Activated CD4-positive, CD25-positive, alpha-beta regulatory T cell treated with anti-CD3 and anti-CD28 coated beads, Interleukin-2, amount 50 U/mL, for 16 hours (primary cell): ENCODE measurements at places on chromosomes 7 and 10.

DNA sequence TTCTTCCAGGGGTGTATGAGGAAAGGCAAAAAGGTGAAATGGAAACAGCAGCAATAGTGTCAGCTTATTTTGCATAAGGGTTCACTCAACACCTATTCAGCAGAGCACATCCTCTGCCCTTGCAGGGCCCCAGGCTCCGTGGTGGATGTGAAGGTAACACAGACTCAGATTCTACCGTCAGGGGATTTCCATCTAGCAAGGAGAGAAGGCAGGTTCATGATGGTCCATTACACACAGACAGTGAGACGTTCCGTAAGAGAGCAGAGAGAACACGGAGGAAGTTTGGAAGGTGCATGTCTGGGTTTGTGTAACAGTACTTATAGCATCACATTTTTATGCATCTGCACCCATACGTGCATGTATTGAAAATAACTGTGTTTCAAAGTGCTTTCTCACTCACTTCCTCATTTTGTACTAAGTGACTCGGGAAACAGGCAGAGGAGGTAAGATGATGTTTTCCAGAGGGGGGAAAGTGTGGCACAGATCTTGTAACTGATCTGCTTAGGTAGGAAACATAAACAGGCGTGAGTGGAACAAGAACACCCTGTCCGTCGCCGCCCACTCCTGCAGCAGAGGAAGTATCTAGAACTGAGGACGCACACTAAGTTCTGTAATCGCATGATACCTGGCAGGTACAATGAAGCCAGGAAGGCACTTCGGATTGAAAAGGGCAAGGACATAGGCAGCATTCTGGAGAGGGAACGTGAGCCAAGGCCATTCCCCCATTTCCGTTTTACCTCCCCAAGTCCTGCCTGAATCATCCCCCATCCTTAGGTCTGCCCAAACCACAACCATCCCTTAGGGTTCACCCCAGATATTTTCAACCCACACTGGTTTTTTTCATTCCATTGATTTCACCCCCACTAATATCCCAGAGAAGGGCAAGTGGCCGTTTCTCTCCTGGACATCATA lies 1.0 kb upstream of the ENO4 start:
- no peak for DNase-seq

GRCh38 chr7:53001221-53001620 lies 34.2 kb upstream of the POM121L12 start:
- no peak for DNase-seq

GRCh38 chr7:55970978-55971377 lies 6.6 kb downstream of the NIPSNAP2 start:
- no peak for DNase-seq

DNA sequence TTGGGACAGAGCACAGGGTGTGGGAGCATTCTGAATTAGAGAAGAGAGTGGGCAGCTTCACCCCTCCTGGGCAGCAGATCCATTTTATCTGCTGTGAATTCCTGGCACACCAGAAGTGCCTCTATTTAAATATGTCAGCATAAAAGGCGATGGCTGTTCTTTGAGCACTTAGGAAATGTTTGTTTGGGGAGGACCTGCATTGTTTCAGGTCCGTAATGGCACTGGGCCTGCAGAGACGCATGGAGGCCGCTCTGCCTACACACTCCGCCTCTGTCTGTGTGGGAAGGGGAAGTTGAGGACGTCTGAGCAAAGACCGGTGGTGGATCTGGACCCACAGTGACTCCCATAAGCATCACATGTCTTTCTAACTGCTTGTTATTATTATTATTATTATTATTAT lies 253.2 kb downstream of the CAMK1D start:
- no peak for DNase-seq

DNA sequence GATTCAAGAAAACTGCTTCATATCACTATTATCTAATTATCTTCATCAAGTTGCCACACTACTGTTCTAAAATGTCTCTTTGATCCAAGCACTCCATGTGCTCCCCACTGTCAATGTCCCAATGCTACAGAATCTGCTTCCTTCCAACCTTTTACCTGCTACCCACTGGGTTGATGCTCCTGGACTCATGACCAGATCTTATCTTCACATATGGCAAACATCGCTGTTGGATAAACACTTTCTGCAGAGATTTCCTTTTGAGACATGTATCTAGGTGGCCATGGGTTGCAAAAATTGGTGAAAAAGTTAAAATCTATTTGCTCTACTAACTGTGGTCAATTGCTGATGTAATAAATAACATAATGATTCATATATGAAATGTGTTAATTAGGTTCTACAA lies 24.5 kb upstream of the SEMA3C start:
- DNase-seq, result no peak

DNA sequence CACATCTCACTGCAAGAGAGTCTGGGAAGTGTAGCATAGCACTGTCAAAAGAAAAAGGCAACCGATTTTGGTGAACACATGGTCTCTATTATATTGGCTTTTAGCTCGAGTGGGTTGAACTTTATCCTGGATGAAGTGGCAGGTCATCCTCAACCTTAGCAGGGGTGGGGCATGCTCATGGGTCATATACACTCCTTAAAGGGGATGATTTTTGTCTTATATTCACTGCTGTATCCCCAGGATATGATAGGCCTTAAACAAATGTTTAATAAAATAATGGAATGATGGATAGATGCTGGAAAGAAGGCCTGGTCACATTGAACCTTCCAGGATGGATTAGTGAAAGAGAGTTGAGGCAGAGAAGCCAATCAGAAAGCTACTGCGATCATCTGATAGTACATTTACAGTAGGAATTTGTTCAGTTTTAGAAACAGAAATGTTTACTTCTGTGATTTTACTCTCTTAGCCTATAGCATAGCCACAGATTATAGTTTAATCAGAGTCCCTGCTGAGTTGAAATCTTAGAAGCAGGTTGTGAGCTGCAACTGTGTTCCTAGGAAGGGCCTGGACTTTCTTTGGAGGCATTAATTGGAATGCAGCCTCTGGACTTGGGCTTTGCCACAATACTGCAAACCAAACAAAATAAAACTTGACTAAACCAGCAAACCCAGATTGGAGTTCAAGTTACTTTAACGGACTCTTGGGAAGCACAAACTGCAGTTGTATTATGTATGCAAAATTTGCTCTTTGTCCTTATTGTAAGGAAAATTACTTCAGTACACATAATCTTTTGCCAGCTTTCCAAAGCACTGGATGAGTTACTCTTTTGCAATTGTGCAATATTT lies 138.3 kb downstream of the BMPER start:
- no peak for DNase-seq

DNA sequence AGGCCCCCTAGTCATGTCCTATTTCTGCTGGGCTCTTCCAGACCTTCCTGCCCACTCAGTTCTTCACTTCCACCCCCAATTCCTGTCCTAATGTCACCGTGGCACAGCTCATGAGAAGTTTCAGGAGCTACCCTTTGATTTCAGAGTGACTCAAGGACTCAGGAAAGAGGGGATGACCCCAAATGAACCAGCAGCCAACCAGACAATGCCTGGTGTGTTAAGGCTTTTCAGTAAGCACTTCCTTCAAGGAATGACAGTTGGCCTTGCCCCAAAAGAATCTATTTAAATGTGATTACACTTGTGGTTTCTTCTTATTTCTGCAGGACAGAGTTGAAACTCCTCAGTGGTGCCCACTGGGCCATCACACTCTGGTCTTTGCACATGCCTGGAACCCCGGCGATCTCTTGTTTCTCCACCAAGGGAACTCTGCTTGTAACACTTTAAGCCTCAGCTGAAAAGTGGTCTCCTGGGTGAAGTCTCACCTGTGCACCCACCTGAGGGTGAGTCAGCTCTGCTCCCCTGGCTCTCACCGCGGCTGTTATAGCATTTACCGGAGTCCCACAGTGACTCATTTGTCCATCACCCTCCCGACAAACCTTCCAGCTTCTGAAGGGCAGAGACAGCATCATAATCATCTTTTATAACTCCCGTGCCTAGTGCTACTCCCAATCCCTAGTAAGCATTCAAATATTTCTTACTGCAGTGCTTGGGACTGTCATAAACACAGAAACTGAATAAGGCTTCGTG lies 123.0 kb upstream of the SVIL start:
- DNase-seq, result no peak

- DNase-seq, result no peak
Observed at GRCh38 chr7:90629297-90629918, 33.3 kb downstream of the CDK14 start.

DNA sequence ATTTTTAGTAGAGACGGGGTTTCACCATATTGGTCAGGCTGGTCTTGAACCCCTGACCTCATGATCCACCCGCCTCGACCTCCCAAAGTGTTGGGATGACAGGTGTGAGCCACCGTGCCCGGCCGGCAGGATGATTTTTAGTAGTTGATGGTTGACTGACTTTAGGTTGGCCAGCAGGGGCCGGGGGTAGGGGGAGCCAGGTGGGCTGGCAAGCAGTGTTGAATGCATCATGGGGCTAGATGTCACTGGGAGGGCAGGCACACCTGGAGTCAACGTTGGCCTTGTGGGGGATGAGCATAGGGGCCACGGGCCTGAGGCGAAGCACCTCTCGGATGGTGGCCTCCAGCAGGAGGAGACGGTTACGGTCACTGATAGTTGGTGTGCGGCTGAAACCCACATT lies 5.0 kb downstream of the CYP17A1 start:
- no peak for DNase-seq

- DNase-seq, result no peak
Observed at GRCh38 chr7:104862719-104863118, 151.3 kb upstream of the KMT2E start.

- DNase-seq, result no peak
Observed at GRCh38 chr7:93882468-93882867, 8.1 kb downstream of the TFPI2 start.

GRCh38 chr7:158361326-158361946 lies 226.2 kb downstream of the PTPRN2 start:
- no peak for DNase-seq

DNA sequence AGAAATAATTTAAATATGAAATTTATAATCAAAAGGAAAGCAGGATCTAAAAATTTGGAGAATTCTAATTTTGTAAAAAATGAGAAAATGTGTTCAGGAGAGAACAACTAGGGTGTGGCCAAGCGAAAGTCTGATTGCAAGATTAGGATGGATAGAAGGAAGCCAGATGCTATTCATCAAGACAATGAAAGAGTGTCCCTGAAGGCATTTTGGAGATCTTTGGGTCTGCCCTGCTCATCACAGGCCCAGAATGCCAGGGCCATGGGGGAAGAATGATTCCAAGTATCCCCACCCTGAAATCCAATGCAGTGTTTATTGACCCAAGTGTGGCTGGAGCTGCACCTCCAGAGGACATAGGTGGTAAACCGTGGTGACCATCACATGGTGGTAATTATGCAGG lies 724.0 kb upstream of the FZD8 start:
- DNase-seq, result no peak
